ENCODE measurements at places on chromosomes 3 and 15.
A peak's percentile ranks its signal among the peaks of the same experiment; 100 is the strongest.

- peak; percentile 67 for DNase-seq
These were observed 462.2 kb upstream of the RARB start for GRCh38 chr3:24965706-24966385.

GRCh38 chr15:58355973-58356372 is 75.8 kb upstream of the LIPC start:
- no peak for DNase-seq

GRCh38 chr15:63997715-63998442 is 48.4 kb downstream of the DAPK2 start:
- DNase-seq: peak; percentile 24

GRCh38 chr15:64987136-64987535 is 2.6 kb downstream of the SPG21 start:
- no peak for DNase-seq

DNA sequence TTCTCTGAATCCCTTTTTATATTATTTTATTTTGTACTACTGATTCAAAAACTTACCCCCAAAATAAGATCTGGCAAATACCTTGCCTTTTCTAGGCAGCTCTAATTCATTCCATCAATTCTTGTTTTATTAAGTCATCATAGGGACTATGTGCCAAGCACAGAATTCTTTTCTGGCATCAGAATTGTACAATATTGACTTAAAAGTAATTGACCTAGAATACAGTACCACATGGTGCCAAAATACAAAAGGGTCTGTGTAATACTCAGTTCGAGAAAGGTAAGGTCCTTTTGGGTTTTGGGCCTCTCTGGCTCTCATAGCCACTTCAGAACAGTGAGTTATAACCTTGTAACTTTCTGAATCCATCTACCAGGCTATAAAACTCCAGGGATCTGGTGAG is 46.2 kb downstream of the KBTBD8 start:
- peak; percentile 20 for DNase-seq

DNA sequence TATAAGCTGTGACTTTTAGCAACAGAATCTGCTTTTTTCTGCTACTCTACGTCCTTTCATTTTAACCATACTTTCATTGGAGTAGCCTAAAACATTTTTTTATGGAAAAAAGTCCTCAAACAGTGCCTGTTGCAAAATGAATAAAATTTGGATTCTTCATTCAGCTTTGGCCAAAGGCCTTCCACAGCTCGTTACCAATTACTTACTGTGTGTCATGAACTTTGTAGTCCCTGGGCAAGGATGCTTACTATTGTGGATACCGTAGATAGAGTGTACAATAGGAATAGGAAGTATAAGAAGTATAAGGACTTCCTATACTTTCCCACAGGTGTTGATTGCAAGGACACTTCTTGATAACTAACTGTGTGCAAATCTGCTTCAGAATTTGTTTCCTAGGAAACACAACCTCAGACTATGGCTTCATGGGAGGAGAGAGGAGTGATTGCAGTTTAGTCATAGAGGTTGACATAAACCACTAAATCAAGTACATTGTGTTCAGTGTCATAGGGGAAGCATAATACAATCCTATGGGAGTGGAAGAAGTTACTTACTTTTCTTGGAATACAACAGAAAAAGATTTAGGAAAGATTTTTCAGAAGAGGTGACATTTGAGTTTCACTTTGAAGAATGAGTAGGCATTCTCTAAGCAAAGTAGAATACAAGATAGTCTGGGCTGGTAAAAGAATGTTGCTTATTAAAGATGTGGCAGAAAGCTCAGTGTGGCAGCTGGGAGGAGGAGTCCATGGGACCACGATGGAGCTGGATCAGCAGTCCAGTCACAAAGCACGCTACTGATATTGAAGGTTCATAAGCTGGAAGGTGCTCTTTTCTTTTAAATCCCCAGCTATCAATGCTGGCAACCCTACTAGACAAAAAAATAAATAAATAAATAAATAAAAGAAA is 309.7 kb upstream of the TPRG1 start:
- no peak for DNase-seq
